ENCODE measurements at places on chromosomes 6 and 20.
A peak's percentile ranks its signal among the peaks of the same experiment; 100 is the strongest.

DNA sequence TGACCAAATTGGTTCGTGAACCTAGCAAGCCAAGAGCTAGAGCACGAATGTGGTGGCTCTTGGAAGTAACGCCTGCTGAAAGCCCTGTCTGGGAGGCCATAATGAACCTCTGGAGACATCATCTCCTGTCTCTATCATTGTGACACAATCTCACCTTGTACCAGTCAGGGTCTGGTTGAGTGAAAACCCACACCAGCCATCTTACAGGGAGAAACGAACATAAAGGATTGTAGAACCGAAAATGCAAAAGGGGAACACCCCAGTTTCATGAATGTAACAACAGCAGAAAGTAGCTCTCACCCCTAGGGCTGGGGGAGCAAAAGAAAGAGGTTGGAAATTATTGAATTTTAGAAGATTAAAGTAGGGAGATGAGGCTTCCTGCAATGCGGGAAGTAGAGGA, 50.9 kb upstream of the TAB2 start:
- DNase-seq: no peak

GRCh38 chr6:52399511-52400312, 20.4 kb upstream of the EFHC1 start:
- DNase-seq: peak; percentile 35

GRCh38 chr6:89146718-89147700, 1.2 kb downstream of the PM20D2 start:
- DNase-seq: no peak

DNA sequence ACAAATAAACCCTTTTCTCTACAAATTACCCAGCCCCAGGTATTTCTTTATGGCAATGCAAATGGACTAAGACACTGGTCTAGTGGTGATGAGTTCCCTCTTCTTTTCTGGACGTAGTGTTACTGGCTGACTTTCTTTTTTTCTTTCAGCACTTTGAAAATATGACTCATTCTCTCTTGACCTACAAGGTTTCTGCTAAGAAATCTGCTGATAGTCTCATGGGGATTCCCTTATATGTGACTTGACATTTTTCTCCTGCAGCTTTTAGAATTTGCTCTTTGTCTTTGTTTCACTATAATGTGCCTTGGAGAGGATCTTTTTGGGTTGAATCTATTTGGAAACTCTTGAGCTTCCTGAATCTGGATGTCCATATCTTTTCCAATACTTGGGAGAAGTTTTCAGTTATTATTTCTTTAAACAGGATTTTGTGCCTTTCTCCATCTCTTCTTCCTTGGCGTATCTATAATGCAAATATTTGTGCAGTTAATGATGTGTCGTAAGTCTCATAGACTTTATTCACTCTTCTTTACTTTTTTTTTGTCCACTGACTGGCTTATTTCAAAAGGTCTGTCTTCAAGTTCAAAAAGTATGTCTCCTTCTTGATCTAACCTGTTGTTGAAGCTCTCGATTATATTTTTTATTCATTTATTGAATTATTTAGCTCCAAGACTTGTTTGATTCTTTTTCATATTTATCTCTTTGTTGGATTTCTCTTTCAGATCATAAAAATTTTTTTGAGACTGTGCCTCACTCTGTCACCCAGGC, 42.2 kb upstream of the TPD52L1 start:
- no peak for DNase-seq

GRCh38 chr6:33851959-33852358, 48.2 kb upstream of the MLN start:
- DNase-seq: no peak

DNA sequence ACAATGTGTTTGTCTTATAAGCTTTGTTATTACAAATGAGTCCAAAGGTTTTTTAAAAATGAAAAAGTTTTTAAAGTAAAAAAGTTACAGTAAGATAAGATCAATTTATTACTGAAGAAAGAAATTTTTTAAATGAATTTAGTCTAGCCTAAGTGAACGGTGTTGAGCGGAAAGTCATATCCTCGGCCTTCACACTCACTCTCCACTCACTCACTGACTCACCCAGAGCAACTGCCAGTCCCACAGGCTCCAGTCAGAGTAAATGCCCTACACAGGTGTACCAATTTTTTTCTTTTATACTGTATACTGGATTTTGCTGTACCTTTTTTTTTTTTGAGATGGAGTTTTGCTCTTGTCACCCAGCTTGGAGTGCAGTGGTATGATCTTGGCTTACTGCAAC, 42.7 kb upstream of the AGPAT4 start:
- no peak for DNase-seq

DNA sequence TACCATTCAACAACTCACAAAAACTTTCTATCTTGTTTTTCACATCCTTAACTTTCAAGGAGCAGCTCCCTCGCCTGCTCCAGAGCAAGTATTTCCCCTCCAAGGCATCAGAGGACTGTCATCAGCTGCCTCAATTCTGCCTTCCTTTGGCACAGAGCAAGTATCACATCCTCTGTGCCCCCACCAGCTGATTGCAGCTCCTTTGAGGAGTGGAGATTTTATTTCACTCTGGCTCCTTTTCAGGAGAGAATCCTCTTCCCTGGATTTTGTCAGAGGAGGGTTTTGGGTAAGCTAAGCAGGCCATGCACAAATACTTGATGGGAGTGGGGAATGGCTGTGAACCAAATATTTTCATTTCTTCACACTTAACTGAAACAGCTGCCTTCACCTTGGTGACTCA, 610.5 kb upstream of the FLRT3 start:
- DNase-seq: no peak

GRCh38 chr6:99521633-99522151, 6.5 kb upstream of the USP45 start:
- DNase-seq: no peak

DNA sequence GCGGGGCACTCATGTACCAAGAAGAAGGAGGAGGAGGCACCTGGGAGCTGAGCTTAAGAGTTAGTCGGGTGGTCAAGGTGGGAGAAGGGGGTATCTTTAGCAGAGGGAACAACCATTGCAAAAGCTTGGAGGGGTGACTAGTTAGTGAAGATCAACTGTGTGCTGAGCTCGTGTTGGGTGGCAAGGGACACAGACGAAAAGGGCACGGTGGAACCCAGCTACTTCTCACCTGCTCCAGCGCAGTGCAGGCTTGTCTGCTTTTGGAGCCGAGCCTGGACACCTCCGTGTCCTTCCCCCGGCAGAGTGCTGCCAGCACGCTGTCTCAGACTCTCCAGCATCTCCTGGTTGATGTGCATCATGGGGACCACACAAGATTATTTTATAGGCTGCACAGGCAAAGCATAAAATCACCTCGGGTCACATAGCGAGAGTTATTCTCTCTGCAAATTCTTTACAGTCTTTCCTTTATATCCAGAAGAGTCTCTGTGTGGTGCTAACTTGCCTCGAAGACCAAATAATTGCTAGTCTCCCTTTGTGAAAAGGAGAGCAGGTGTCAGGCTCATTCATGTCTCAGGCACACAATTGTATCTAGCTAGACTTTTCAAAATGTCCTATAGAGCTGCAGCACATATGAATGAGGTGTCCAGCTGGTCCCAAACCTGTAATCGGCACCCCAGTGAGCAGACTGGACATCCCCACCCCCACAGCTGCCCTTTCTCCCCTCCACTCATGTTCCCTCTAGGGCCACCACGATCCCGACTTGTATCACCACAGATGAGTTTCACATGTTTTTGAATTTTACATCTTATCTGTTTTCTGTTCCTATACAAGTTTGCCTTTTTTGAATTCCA, 123.4 kb downstream of the CEBPB start:
- no peak for DNase-seq

- DNase-seq: no peak
Observed at GRCh38 chr6:44286285-44286565, 16.0 kb downstream of the TMEM151B start.

GRCh38 chr6:147201885-147202515, 2.2 kb upstream of the STXBP5 start:
- DNase-seq: peak; percentile 21

GRCh38 chr6:143247586-143247985, 186.9 kb downstream of the AIG1 start:
- DNase-seq: no peak

GRCh38 chr6:78810698-78811097, 56.7 kb upstream of the IRAK1BP1 start:
- no peak for DNase-seq

GRCh38 chr6:72657407-72658197, 35.7 kb downstream of the KCNQ5 start:
- DNase-seq: no peak

DNA sequence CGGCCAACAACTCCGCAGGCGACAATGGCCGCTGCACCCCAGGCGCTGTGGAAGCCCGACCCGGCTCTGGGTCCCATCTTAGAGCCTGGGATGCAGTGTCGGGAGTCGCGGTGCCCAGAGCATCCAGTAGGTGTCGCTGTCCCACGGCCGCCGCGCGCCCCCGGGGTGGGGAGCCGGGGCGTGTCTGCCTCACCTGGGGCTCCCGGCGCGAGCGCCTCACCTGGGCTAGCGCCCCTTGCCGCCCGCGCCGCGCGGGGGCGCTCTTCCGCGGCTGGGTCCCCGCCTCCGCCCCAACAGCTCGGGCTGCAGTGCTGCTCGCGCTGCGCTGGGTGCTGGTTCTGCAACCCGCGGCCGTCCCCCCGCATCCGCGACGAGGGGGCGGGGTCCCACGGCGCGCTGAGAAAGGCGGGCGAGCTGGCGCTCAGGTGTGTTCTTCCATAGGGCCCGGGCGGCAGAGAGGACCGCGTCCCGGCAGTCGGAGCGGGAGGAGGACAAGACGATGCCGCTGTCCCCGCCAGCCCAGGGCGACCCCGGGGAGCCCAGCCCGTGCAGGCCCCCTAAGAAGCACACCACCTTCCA, at the start of gene CRYBG1:
Gene CRYBG1 (plus strand): TSS at position 308 of the 579 bp plus-strand sequence. CDS start 192 bp downstream, at position 500.
- peak; percentile 75 for DNase-seq

- no peak for DNase-seq
Observed at GRCh38 chr6:33837971-33838665, 34.3 kb upstream of the MLN start.

DNA sequence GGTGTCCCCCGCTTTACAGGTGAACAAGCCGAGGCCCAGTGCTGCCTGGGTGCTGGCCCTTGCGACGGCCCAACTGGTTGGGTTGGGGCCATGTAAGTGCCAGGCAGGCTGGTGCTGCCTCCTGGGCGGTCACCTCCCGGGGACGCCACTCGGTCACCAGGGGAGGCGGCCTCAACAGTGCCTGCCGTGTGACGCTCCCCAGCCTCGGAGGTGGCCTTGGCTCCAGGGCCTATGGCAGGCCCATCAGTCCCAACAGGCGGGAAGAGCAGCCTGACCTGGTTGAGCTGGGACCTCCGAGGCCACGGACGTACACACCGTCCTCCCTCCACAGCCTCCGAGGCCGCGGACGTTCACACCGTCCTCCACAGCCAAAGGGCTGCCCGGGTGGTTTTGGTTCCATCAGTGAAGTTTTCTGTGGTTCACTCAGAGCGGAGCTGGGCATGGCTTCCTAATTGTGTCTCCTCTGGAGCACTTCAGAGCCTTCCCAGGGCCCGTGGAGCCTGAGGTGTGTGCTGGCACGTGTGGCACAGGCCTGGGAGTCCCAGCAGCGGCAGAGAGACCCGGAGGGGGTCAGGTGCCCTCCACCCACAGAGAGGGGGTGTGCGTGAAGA, 19.3 kb upstream of the SLCO4A1 start:
- no peak for DNase-seq

DNA sequence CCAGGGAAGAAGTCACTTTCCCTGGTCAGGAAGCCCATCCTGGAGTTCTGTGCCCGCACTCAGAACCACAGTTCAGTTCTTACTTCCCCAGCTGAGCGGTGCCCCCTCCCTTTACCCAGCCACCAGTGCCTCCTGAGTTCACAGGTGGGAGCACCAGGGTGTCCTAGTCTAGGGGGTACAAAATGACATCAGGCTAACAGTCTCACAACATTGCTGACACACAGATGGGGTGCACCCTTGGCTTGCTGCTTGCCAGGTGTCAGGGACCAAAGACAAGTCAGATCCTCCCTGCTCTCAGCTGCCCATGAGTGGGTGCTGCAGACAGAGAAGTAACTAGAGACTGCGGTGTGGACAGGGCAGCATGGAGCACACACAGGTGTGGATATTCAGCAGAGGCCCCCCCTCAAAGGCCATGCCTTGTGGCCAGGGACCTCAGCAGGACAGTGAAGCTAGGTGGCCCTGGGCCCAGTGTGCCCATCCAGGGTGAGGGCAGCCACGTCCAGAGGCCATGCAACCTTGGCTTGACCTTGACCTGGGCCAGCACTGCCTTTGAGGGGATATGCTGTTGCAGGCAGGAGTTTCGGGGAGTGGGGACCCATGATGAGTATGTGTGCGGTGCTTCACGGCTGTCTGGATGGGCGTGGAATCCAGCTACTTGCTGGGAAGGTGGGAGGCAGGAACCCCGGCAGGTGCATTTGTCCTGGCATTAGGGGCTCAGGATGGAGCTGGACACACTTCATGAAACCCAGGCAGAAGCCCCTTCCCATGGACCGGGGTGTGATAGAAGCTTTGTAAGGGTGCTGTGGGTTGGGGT, 110.4 kb upstream of the FRMD1 start:
- DNase-seq: no peak

DNA sequence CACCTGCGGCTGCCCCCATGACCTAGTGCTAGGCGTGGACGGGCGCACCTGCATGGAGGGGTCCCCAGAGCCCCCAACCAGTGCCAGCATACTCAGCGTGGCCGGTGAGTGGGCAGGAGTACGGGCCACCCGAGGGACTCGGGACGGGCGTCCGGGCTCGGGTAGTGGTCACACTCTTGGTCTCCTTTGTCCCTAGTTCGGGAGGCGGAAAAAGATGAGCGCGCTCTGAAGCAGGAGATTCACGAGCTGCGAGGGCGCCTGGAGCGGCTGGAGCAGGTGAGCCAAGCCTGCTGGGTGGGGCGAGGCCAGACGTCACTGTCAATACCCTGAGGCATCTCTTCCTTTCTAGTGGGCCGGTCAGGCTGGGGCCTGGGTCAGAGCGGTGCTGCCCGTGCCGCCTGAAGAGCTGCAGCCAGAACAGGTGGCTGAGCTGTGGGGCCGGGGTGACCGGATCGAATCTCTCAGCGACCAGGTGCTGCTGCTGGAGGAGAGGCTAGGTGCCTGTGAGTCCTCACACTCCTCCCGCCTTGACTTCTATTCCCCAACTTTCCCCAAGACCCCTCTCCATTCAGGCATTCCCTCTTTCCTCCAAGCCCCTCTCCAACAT, 2.9 kb downstream of the EGFL8 start:
- DNase-seq: no peak

GRCh38 chr6:68634726-68635411, at the start of gene ADGRB3:
ADGRB3 (plus strand) TSS chr6:68635282; CDS start chr6:68638676, 3,394 bp downstream.
- peak; percentile 89 for DNase-seq

GRCh38 chr20:58569241-58570125, 54.3 kb upstream of the APCDD1L start:
- DNase-seq: no peak

GRCh38 chr6:23354004-23354403, 772.0 kb upstream of the NRSN1 start:
- DNase-seq: no peak

DNA sequence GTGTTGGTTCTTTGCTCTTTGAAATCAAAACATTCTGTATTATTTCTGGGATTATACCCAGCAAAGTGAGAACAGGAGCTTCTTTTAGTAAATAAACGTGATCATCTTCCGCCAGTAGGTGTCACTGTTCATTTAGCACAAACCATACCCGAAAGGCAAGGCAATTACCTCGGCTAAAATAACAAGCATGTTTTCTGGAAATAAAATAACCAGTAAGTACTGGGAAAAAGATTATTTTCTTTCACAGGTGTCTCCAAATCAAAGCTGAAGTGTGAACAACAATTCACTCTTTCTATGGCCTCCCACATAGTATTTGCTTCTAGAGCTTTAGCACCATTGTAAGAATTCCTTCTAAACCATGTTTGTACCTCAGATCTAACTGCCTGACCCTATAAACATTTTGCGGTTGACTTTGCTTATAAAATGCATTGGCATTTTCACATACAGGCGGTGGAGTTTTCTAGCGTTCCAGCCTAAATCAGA, 144.6 kb upstream of the AGPAT4 start:
- DNase-seq: peak; percentile 73

- no peak for DNase-seq
Observed at GRCh38 chr6:125421836-125422235, 120.1 kb upstream of the HDDC2 start.

All from NCI-H1436 (cell line).